Liver (tissue), 10 donors: ENCODE measurements at places on chromosomes 3 and 15.
A peak's percentile ranks its signal among the peaks of the same experiment; 100 is the strongest.

GRCh38 chr3:9455596-9456131 is 58.2 kb downstream of the SETD5 start:
- no peak for DNase-seq

GRCh38 chr3:59128685-59129084 is 78.9 kb upstream of the CFAP20DC start:
- no peak for DNase-seq

DNA sequence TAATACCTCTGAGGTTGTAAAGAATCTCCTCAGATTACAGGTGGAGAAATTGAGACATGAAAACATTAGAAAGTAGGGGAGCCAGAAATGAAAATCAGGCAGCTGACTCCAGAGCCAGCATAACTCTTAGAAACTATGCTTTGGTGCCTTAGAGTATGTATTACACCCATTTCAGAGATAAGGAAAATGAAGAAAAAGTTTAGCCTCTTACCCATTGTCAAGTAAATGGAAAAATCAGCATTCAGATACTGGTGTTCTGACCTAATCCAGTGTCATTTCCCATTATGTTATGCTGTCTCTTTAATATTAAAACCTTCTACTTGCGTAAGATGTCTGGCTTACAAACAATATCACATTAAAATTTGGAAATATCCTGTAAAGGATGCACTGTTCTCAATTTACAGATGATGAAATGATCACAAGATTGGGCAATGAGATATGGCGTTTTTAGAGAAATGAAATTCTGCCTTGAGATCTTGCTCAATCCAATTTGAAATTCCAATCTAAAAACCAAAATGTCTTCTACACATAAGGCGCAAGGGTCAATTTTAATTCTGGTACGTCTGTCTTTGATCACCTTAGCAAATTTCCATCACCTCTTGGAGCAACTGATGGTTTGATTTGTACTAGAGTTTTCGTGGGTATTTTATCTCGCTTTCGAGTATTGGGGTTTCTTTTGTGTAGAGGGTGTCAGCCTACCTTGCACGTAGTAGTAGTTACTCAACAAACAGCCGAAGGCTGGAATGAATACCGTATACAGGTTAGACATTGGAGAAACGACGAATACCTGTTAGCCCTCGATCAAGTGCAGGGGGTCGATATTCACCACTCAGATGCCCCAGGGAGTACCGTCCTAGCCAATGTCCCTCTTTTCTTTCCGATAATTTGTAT is 902 bp upstream of the ZCWPW2 start:
- no peak for DNase-seq

- DNase-seq = no peak
Observed at GRCh38 chr3:188092648-188093047, 61.3 kb upstream of the LPP start.

DNA sequence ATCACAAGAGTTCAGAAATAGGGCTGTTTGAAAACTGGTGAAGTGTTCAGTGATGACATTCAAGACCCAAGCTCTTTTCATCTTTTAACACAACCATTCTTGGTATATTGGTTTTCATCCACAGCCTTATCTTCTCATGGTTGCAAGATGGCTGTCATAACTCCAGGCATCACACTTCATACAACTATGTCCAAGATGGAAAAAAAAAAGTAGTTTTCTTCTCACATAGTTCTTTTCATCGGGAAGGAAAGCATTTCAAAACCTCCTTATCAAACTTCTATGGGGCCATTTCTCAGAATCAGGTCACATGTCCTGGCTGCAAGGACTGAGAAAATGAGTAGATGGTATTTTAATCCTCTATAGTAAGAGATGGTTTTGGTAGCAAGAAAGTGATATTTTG is 21.1 kb upstream of the MFSD1 start:
- DNase-seq = no peak

DNA sequence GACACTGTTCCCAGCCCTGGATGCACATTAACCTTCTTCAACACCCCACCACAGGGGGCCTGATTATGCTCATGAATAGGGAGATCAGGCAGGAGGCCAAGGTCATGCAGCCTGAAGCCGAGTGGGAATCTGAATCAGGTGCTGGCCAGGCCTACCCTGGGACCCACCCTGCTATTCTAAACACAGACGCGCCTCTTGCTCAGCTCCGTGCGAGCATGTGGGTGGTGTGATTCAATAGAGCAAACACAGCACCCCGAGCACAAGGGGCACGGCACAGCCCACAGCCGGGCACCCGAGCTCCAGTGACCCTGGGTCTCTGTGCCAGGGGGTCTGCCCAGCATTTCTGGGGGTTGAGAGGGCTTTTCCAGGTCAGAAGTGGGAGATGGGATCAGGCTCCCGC is 24.6 kb upstream of the GRIP2 start:
- no peak for DNase-seq

DNA sequence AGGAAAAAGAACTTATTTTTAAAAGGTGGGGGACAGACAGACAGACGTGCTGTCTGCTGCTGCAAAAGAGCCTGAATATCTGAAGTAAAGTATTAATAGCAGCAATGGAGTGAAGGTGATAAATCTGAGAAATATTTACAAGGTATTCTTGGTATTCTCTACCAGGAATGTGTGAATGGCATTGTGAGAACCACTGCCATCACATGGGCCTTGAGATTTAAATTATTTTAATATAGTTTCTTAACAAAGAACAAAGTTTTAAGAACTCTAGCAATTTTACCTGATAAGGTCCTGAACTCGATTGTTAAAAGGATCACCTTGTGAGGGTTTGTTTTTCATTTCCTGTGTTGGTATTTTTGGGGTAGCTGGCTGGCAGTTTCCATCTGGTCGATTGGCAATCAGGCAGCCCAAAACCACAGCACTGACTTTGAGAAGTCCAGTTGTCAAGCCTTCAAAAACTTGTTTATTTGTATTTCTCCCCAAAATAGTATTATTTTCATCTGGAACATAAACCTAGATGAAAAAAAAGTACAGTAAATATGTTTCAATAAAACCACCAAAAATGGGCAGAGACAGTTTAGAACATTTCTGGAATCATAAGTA is 97.3 kb downstream of the ISL2 start:
- no peak for DNase-seq

DNA sequence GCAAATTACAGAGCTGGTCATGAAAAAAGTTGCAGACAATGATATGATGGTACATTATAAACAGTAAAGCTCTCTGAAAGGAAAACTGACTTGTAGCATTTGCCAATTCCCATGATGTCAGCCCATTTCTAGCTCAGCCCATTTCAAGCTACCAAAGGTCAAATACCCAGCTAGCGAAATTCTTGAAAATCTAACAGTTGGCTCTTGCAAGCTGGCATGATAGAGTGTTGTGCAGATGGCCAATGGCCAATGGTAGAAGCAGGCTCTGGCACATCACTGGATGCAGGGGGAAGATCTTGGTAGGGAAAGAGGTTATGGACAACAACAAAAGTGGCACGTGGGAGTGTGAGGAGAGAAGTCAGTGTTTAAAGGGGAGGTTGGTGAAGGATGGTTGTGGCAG is 36.7 kb downstream of the RASGRF1 start:
- DNase-seq = no peak

DNA sequence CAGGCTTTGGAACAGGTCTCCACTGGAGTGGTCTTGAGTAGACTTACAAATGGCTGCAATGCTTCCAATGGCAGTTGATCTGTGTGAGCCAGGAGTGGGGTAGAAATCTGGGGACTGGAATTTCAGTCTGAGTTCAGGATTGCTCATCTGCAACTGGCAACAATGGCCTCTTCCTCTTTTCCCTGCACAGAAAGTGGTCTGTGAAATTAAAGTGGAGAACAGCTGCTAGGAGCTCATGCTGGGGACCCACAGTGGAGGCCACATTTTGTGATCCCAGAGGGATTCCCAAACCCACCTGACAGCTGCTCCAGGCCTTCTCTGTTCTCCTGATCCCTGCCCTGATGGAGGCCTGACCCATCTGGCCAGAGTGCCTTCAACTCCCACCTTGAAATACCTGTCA is 49.6 kb downstream of the CEMIP start:
- DNase-seq = no peak

- DNase-seq = no peak
Observed at GRCh38 chr15:51310064-51310463, 28.3 kb downstream of the CYP19A1 start.

GRCh38 chr15:28955160-28955992 is 69.6 kb downstream of the APBA2 start:
- DNase-seq = no peak

DNA sequence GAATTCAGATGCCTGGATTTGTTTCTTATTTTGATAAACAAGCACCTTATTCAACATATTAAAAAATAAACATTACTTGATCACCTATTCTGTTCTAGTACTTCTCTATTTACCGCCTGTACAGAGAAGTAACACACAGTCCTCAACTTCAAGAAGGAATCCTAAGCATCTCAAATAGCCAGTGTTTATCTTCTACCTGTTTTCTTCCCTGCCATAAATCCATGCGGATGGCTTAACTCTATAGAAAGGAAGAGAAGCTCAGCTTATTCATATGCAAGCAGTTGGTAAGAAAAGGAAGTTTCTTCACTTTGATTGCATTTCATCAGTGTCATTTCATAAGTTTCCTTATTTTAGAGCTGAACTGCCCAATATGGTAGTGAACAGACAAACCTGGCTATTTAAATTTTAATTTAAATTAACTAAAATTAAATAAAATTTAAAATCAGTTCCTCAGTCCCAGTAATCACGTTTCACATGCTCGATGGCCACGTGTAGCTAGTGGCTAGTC is 210.0 kb upstream of the PEX5L start:
- no peak for DNase-seq

GRCh38 chr15:27743638-27744037 is 355.5 kb downstream of the OCA2 start:
- DNase-seq = no peak

DNA sequence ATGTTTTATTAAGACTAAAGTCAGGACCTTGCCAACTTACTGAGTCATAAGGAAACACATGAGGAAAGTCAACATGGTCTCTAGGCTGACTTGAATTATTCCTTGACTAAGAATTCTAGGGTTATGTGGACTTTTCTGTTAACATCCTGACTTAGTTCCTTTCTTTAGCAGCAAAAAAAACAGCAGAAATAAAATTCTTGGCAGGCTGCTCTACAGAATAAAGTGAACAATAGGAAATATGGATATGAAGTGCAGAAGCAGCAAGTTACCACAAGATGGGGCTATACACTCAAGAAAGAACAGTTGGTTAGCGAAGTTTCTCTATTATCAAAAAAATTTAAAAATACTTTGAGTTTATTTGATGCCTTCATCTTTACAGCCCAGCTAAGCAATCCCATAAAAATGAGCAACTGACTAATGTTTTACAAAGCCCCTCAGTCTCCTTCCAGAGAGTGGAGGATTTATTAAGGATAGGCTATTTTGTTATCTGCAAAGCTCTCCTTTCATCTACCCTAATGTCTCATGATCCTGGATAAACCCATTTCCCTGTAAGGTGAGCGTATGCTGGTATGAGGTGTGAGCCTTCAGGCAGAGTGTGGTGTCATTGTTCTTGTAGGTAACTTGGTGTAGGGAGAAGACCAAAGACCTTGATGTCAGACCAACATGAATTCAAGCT is 23.1 kb upstream of the MCCC1 start:
- no peak for DNase-seq

DNA sequence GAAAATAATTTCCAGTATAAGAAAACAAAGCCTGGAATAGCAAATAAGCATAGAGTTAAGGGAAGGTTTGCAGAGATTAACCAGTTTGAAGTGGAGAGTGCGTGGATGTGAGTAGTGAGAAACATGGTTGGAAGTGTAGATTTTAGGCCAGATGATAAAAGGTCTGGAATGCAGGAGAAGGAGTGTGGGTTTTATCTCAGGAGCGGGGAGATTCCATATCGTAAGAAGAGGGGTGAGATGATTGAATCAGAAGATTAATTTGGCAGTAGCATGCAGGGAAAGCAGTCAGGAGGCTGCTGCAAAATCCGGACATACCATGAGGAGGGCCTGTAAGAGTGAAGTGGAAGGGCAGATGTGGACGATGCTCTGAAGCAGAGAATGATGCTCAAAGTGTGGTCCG is 13.7 kb downstream of the PPARG start:
- no peak for DNase-seq

GRCh38 chr3:52359116-52359855 is 43.2 kb downstream of the DNAH1 start:
- DNase-seq = no peak

GRCh38 chr3:29513236-29513635 is 232.4 kb downstream of the RBMS3 start:
- no peak for DNase-seq

- no peak for DNase-seq
Observed at GRCh38 chr3:83122774-83123350, 1361.4 kb upstream of the GBE1 start.

- no peak for DNase-seq
Observed at GRCh38 chr3:141575879-141576743, 89.3 kb downstream of the RASA2 start.

GRCh38 chr3:135503760-135504686 is 461.5 kb upstream of the PPP2R3A start:
- DNase-seq = peak; percentile 47

GRCh38 chr15:80562033-80562432 is 133.1 kb upstream of the ABHD17C start:
- DNase-seq = no peak

DNA sequence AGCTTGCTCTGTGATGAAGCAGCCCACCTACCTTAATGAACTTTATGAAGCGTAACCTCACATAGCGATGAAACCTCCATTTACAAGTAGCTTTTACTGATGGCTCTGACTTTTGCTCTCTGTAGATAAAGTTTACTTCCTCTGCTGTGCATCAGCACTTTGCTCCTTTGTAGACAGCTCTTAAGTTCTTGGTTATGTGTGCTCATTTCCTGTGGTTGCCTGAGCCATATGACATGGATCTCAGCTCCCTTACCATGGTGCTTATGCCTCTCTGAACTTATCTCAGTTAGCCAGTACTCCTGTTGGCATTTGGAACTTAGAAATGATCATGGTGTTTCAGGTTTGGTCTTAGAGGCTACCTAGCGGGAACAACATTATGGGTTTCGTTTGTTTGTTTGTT is 7.8 kb downstream of the MFSD1 start:
- DNase-seq = no peak

GRCh38 chr15:58274885-58275284 is 136.7 kb downstream of the AQP9 start:
- no peak for DNase-seq

GRCh38 chr3:113628316-113628715 is 68.1 kb downstream of the USF3 start:
- no peak for DNase-seq
